SW 1271 (cell line): ENCODE measurements at places on chromosomes 2 and 18.

DNA sequence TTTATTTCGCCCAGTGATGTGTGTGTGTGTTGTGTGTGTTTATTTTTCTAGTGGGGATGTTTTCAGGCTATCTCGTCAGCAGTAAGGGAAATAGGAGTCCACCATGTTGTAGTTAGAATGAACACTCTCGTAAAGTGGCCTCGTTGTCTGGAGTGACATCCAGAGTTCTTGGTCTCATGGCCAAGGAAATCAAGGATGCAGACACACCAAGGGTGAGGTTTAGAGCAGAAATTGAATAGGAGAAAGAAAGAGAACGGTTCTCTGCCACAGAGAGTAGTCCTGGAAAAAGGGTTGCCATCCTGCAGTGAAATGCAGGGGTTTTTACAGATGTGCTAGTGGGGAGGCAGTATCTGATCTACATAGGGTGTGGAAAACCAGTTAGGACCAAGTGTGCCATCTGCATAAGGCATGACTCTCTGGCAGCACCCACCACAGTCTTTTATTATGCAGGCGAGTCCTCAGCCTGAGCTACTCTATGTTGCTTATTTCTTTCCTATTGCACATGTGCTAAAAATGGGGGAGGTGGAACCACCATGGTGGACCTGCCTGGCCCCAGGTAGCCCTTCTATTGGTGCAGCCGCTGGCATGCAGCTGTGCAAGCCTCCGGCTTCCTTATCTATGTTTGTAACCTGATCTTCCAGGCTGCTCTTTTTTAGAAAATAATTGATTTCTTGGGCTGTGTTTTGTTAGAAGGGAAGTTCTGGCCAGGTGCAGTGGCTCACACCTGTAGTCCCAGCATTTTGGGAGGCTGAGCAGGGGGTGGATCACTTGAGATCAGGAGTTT, 23.2 kb downstream of the RALB start:
- no peak for DNase-seq

DNA sequence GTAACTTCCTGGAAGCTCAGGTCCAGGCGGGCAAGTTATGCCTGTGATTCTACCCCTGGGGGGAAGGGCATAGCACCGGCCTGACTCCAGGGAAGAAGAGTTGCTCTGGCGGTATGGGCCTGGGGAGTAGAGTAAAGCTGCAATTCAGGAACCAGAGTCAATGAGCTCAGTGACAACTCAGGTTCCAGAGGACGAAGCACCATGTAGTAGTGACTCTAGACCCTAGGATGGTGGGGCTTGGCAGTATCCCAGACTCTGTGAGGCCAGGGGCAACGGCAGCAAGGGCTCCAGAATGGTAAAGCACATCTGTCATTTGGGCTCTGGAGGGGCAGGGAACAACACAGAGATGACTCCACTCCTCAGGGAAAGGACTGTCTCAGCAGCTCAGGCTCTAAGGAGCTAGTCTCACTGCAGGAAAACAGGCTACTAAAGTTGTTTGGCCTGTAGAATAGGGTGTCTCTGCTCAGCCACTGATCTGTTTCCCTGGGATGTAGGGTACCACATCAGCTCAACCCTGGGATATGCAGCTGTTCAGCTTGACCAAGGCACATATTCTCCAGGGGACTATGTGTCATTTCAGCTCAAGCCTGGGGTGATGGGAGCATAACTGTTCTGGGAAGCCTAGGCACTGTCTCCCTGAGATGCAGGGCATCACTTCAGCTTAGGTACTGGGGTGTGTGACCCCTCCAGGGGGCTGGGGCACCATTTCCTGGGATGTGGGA, 36.2 kb upstream of the RHOB start:
- no peak for DNase-seq

DNA sequence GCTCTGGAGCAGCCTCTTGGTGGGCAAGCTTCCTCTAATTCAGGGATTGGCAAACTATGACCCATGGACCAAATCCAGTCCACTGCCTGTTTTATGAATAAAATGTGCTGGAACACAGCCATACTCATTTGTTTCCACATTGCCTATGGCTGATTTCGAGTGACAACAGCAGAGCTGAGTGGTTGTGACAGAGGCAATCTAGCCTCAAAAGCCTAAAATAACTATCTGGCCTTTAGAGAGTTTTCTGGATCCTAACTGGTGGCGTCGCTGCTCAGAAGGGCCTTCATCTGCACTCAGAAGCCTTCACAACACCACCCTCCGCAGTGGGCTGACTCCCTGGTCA, 147.1 kb downstream of the CCBE1 start:
- no peak for DNase-seq

GRCh38 chr18:30132959-30133358, 909.6 kb downstream of the DSC3 start:
- no peak for DNase-seq

DNA sequence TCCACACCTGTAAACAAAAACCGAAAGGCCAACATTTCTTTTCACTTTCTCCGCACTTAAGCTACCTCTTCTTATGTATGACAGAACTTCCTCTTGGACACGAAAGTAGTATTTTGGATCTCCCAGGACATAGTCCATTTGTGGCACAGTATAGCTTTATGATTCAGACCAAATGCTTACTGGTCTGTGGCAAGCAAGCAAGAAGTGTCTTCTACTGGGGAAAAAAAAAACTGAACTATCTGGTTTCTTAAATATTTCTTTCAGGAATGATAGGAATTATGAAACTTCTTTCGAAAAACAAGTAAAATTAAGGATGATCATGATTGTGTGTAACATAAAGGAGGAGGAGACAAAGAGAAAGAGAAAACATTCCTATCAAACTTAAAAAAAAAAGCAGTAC, 33.6 kb downstream of the SRBD1 start:
- DNase-seq = no peak

GRCh38 chr2:217988840-217989204, 14.0 kb downstream of the TNS1 start:
- no peak for DNase-seq

GRCh38 chr2:236444187-236444586, 125.4 kb upstream of the ACKR3 start:
- DNase-seq = no peak

DNA sequence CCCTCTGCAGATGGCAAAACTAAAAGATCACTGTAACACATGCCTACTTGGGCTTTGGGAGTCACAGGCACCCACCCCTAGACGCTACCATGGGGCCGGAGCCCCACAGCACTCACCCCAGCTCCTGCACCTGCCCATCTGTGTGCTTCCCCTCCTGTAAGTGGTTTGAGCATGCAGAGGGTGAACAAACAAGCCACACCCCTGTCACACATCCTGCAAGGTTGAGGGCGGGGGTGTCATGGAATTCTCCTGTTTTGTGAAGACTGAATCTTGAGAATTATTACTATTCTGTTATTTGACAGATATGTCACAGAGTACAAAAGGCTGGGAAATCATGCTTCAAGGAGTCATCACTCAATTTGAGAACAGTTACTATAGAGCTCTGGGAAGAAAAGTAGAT, 60.9 kb downstream of the RFTN2 start:
- DNase-seq = no peak

GRCh38 chr2:42339191-42339912, 21.7 kb downstream of the COX7A2L start:
- no peak for DNase-seq

DNA sequence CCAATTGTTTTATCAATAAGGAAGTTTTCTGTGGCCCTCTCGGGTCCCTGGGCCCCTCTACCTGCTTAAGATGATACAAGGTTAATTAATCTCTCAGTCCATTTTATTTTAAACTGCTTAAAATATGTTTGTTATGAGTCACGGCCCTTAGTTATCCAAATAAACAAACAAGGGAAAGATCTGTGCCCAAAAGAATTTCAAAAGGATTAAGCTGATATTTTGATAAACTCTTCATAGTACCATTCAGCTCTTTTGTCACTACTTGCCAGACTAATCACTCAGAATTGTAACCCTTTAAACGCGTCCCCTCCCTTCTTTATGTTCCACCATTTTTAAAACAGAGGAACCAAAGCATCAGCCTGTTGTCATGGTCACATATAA, 144.7 kb upstream of the STK17B start:
- DNase-seq = no peak

- no peak for DNase-seq
Observed at GRCh38 chr2:211361383-211361782, 805.0 kb downstream of the CPS1 start.

GRCh38 chr2:118981632-118982031, 39.6 kb downstream of the MARCO start:
- DNase-seq = no peak

DNA sequence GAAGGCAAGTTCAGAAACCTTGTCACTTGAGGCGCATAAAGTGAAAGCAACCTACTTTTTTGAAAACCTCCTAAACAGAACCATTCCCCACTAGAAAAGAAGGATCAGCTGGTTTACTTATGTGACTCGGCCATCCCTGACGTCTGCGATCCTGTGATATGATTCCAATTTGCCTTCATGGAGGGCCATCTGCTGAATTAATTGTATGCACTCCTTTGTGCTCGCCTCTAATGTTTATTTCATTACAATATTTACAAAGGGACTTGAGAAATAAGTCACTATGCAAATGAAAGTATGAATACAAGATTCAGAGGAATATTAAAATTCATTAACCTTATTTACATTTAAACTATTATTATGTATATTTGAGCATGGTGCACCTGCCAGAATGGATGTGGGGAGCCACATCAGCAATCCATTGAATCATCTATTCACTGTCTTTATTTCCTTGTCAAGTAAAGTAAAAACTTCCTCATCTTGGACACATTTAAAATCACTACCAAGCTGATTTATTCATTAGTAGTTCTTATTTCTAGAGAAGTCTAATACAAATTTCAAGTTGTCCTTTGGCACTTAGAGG, 96.5 kb downstream of the RBM43 start:
- no peak for DNase-seq

GRCh38 chr2:11744631-11745394, 1.6 kb upstream of the LPIN1 start:
- DNase-seq = peak; percentile 28

- DNase-seq = no peak
Observed at GRCh38 chr2:31997653-31998052, 13.2 kb downstream of the MEMO1 start.

DNA sequence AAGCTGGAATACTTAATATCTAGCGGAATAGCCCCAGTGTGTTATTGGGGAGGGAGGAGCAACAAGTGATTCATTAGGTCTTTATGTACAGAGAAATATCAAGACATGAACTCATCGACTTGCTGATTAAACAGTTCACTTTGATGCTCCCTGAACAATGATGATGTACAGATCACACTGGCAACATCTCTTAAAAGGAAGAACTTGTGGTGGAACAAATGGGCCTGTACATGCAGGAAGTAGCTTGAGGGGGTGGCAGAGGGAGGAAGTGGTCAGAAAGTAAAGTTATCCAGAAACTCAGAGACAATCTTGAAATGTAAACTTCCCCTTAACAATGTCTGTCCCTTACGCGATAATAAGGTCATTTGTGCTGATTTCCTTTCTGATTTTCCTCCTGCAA, 90.5 kb downstream of the NXPH2 start:
- no peak for DNase-seq

- no peak for DNase-seq
Observed at GRCh38 chr2:189527041-189527750, 53.4 kb downstream of the SLC40A1 start.

DNA sequence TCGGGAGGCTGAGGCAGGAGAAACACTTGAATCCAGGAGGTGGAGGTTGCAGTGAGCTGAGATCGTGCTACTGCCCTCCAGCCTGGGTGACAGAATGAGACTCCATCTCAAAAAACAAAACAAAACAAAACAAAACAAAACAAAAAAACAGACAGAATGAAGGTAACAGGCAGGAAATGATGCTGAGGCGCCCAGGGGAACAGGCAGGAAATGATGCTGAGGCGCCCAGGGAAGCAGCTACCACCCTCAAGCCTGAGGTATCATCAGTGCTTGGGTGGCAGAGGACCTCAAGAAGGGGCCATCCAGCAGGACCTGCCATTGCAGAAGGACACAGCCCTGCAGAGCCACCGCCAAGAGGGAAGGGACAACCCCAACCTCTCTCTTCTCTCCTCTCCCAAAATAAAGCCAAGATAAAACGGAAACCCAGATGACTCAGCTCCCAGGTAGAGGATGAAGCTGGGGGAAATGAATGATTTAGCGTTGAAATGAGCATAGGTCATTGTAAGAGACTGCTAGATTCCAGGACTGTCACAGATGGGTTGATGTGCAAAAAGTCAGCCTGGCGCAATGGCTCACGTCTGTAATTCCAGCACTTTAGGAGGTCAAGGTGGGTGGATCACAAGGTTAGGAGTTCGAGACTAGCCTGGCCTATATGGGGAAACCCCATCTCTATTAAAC, 19.3 kb downstream of the SOWAHC start:
- no peak for DNase-seq

DNA sequence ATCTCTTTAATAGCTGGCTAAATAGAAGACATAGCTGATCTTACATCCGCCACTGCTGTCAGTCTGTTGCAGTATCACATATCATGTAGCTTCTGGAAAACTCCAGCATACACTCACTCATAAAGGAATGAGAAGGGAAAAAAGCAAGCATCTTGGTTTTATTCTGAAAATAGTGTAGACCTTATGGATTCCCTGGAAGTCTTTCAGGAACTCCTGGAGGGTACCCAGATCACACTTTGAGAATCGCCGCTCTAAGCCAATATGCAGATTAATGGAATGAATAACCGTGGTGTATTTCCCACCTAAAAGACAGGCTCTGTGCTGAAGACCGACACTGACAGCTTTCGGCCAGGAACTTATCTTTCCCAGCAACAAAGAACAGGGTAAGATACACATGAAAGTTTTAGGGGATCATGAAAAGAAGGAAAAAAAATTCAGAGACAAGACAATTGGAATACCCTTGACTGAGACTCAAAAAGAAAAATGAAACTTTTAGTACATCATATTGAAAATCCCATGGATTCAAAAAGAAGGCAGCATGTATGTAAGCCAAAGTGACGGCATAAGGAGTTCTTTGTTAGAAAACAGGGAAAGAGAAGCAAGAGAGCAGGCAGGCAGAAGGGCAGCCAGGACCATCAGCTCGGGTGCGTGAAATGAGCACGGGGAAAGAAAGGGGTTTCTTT, 56.4 kb upstream of the SEC11C start:
- no peak for DNase-seq

GRCh38 chr2:189621781-189622180, 39.5 kb upstream of the ASNSD1 start:
- no peak for DNase-seq

DNA sequence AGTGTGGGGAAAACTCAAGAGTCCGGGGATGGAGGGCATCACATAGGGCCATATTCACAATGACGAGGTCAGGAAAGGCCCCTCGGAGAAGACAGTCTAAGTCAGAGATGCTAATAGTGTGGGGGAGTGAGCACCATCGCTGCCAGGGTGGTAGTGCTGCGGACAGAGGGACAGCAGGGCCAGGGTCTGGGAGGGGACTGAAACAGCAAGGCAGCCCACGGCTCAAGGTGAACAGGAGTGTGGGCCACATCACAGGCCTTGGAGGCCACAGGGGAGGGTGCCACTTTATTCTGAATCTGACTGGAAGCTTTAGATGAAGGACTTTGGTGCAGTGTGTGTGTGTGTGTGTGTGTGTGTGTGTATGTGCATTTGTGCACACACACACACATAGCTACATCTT, 130.9 kb upstream of the GLI2 start:
- DNase-seq = no peak

DNA sequence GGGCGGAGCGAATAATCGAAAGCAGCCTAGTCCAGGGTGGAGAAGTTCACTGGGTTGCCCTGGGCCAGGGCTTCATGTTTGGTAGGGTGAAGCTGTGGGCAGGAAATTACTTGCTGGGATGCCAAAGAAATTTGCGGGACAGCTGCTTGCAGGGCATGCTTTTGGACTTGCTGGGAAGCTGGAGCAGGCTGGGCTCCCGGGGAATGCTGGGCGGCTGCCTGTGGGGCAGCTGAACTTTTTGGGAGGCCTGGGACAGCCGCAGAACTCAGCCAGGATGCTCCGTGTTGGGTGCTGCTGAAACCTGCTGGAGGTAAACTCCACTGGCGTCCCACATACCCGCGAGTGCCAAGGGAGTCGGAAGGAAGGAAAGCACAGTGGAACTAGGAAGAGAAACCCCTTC, 31.9 kb downstream of the ASB1 start:
- DNase-seq = no peak
